ENCODE measurements at places on chromosomes 7 and 10.

GRCh38 chr10:73340121-73340520 lies 18.5 kb downstream of the CFAP70 start:
- no peak for DNase-seq

- no peak for DNase-seq
Measured at GRCh38 chr7:155229548-155230168, 68.0 kb upstream of the INSIG1 start.

DNA sequence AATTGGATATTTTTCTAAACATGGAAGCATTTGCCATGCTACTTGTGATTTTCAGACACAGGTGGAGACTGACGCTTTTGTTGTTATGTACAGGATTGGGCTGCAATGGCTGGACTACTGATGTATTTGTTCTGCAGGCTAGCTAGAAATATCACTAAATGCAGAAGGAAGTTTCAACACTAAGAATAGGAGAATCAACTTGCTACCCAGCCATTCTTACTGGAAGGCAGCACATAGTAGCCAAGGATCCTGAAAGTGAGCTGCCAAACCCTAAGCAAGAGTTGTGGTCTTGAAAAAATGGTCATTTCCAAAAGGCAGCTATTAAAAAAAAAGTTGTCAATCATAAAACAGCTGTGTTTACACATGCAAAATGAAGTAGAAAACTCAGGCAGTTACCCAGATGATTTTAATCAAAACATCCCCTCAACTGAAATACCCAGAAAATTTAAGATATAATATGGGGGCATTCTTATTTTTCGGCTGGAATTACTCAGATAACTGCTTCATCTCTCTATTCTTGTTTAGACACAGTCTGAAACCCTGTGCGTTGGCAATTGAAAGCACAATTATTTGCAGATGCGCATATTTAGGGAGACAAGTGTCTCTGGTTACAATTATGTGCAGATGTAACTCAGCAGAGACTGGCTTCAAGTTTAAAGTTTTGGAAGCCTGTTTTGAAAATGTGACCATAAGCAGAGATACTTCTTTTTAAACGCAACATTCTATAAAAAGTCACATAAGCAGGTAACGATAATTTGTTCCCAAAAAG lies 31.2 kb downstream of the GFRA1 start:
- DNase-seq = no peak

DNA sequence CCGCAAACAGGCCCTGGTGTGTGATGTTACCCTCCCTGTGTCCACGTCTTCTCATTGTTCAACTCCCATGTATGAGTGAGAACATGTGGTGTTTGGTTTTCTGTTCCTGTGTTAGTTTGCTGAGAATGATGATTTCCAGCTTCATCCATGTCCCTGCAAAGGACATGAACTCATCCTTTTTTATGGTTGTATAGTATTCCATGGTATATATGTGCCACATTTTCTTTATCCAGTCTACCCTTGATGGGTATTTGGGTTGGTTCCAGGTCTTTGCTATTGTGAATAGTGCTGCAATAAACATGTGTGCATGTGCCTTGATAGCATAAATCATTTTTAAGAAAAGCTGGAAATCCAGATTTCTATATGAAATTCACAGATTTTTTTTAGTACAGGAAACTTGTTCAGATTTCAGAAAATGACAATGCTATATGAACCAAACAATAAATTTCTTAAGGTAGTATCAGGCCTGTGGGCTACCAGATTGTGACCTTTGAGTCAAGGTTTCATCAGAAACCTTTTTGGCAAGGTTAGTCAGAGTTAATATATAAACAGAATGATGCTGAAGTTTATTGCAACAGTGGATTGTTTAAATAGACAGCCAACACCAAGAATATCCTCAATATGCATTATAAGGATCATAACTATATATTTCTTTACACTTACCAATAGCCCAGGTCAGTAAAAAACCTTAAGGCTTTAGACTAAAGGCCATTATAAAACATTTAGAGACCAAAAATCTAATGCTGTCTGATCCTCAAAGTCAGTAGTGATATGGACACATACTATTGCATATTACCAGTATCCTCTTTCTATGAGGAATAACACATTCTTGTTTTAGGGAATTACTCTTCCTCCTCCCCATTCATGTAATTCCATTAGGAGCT lies 68.7 kb upstream of the PAPSS2 start:
- no peak for DNase-seq

GRCh38 chr10:78713659-78714058 lies 355.1 kb upstream of the ZMIZ1 start:
- DNase-seq = no peak

DNA sequence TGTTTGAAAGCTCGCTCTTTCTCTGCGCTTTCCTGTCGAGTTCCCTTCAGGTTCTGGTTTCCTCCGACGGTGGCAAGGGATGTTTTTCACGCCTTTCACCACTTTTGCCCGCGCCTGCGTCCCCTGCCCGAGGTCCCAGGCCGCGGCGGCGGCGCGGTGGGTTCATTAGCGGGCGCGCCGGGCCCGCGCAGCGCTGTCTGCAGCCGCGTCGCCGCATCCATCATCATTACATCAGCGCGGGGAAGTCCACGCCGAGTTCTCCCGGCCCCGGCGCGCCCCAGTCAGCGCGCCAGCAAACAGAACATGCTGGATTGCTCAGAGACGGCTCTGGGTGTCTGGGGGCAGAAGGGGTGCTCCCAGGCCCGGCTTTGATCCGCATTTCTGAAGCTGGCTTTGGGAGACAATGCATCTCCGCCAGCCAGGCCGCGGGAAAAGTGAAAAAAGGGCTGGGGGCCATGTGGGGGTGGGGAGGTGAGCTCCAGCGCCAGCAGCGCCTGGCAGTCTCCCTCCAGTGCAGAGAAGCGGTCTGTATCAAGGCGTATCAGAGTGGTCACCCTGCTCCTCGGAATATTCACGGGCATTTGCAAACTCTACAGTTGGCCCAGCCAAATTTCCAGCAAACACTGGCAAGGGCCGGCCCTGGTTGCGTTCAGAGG lies 8.9 kb downstream of the GLI3 start:
- DNase-seq = no peak

DNA sequence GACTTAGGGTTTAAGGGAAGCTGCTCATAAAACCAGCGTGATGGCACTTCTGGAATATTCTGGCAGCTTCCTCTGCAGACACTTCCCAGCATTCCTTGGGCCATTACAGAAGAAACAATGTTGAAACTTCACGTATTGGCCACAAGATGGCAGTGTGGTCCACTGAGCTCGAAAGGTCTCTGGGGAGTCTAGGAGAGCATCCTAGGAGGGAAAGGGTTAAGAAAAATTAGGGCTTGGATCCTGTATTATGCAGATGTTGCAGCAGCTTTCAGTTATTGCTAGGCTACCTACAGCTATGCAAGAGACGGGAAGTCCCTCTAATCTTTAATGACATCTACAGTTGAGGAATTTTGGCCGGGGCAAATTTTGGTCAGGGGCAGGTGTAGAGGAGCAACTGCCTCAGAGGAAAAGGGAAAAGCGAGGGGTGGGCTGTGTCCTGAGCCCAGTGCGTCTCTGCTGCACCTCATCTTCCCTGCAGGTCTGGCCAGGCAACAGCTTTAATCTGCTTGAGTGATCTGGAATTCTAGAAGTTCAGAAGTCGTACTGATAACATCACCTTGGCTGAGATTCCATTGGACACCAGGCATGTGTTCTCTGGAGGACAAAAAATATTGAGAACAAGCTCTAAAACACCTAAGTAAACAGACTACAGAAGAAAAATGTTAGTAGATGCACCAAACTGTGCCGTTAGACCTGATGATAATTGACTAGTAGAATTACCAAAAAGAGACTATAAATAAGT lies 220.8 kb upstream of the PRSS58 start:
- DNase-seq = no peak

- no peak for DNase-seq
Measured at GRCh38 chr10:131847241-131847783, 53.5 kb upstream of the PPP2R2D start.

GRCh38 chr7:14207138-14207537 lies 217.7 kb upstream of the ETV1 start:
- DNase-seq = no peak

- no peak for DNase-seq
Measured at GRCh38 chr10:106957823-106958588, 206.5 kb downstream of the SORCS1 start.

DNA sequence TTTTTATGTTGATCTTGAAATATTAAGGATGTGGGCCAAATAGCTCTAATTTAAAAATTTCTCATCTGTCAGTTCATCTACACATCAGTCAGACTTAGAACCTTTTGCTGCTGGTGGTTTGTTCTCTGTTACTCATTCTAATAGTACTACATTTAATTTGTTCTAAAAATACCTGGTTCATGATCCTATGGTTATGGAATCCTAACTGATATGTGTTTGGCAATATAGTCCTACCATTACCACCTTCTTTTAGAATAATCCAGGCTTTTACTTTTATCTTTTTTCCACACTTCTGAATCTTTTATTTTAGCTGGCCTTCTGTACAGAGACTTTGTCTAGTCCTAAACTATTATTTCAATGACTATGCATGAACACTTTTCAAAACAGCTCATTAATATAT lies 116.9 kb downstream of the SVOPL start:
- no peak for DNase-seq

- no peak for DNase-seq
Measured at GRCh38 chr7:155856656-155857055, 44.4 kb upstream of the SHH start.

GRCh38 chr10:13847201-13847631 lies 260.5 kb downstream of the PRPF18 start:
- no peak for DNase-seq

- no peak for DNase-seq
Measured at GRCh38 chr7:81366546-81366945, 403.3 kb downstream of the HGF start.

DNA sequence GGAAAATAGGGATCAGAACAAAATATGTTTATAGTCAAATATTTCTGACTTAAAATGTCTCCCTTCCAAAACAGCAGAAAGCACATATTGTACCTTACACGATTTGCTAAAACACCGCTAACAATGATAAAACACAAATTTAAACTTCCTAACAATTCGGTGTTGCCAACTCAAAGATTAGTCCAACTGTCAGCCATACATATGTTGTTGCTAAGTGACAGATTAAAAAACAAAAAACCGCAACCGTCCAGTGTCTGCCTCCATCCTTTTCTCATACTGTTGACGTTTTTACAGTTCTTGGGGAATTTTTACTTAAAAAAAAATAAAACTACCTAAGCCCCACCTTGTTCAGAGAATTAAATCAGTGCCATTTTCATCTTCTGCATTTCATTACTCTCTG lies 118.0 kb downstream of the RAB11FIP2 start:
- no peak for DNase-seq

GRCh38 chr7:43469051-43469450 lies 113.9 kb upstream of the STK17A start:
- no peak for DNase-seq

GRCh38 chr7:967361-968082 lies 7.8 kb downstream of the COX19 start:
- no peak for DNase-seq

GRCh38 chr10:13092291-13093102 lies 7.5 kb upstream of the OPTN start:
- no peak for DNase-seq

DNA sequence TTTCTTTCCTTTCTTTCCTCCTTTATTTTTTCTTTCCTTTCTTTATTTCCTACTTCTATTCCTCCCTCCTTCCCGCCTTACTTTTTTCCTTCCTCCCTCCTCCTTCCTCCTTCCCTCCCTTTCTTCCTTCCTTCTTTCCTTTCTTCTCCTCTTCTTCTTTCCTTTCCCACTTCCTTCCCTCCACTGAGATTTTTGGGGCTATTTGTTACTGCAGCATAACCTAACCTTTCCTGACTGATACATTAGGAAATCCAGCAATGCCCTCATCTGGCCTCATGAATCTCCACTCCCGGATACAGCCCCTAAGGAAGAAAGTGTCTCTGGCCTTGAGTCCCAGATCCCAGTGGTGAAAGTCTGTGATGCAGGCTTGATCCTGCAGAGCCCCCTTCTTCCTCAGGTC lies 38.6 kb upstream of the BAIAP2L1 start:
- no peak for DNase-seq

DNA sequence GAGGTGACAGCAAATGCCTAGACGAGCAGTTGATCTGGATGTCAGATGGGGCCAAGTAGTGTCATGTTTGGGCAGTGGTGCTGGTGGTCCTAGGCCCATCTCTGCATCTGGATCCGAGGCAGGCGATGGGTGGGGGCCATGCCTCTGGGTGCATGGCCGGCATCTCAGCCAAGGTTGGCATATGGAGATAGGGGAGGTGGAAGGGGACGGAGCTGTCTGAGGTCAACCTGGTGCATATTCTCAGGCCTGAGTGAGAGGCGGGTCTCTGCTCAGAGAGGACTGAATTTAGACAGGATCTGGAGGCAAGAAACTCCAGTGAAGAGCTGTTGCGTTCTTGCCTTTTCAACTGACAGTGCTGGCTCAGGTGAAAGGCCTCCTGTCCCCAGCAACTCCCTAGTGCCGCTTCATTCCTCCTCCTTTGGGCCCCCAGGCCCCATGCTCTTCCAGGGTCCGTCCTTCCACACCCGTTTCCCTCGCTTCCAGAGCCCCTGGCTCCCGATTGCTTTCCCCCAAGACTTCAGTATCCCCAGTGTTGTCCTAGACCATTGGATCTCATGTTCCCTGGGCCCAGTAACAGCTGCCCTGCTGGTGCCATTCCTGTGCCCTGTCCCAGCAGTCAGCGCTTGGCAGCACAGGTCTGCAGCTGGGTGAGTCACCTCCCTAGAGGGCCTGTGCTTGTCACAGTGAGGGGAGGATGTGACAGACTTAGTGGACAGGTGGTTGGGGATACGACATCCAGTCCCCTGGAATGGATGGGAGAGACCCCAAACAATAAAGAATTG lies 32.6 kb downstream of the GBX1 start:
- no peak for DNase-seq

- DNase-seq = no peak
Measured at GRCh38 chr7:75948179-75948578, 33.2 kb downstream of the POR start.

DNA sequence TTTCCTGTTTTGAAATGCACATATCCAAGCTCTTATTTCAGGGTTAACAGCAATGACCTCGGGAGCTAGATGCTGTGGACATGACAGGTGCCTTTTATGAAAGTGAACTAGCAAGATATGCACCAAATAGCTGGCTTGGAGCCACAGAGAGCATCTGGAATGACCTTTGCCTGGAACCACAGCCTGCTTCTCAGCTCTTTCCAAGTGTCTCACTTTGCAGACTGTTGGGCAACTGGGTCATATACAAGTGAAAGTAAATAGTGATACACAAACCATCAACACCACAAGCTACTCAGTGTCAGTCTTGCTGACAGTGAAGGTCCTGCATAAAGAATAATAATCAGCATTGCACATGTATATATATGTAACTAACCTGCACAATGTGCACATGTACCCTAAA lies 183.5 kb downstream of the RNF133 start:
- DNase-seq = no peak
